Fibroblast of villous mesenchyme (primary cell): ENCODE measurements at places on chromosomes 11 and 22.

- no peak for DNase-seq
These were observed 2.7 kb downstream of the GNAZ start for GRCh38 chr22:23072911-23073491.

DNA sequence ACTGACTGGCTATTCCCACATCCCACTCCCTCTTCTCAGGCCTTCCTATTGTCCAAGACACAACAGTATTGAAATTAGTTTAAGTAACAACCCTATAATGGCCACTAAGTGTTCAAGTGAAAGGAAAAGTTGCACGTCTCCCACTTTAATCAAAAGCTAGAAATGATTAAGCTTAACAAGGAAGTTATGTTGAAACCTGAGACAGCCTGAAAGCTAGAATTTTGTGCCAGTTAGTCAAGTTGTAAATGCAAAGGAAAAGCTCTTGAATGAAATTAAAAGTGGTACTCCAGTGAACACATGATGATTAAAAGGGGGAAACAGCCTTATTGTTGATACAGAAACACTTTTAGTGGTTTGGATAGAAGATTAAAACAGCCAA is 332.7 kb downstream of the CASP12 start:
- DNase-seq, result no peak

DNA sequence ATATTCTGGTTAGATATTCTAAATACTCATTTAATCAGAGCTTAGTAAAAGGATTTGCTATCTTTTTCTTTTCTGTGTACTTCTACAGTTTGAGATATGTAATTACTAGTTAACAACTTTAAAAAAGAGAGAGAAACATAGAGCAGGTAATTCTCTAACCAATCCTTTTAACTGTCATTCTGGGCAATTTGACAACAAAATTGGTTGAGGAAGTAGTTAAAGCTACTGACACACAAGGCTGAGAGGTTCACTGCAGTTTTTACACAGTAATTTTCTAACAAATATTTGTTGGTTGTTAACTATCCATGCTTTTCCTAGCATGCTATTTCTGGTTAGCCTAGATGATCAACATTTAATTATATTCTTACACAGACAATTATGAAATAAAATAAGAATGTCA is 3.6 kb downstream of the SOX6 start:
- DNase-seq, result no peak

DNA sequence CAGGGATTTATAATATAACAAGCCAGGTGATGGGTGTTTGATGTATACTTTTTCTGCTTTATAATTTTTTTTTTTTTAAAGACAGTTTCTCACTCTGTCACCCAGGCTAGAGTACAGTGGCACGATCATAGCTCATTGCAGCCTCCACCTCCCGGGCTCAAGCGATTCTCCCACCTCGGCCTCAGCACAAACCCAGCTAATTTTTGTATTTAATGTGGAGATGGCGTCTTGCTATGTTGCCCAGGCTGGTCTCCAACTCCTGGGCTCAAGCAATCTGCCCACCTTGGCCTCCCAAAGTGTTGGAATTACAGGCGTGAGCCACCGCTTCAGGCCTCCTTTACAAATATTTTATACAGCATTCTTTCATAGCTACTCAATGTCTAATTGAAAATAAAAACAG is 48.6 kb downstream of the MORC2 start:
- DNase-seq, result no peak

DNA sequence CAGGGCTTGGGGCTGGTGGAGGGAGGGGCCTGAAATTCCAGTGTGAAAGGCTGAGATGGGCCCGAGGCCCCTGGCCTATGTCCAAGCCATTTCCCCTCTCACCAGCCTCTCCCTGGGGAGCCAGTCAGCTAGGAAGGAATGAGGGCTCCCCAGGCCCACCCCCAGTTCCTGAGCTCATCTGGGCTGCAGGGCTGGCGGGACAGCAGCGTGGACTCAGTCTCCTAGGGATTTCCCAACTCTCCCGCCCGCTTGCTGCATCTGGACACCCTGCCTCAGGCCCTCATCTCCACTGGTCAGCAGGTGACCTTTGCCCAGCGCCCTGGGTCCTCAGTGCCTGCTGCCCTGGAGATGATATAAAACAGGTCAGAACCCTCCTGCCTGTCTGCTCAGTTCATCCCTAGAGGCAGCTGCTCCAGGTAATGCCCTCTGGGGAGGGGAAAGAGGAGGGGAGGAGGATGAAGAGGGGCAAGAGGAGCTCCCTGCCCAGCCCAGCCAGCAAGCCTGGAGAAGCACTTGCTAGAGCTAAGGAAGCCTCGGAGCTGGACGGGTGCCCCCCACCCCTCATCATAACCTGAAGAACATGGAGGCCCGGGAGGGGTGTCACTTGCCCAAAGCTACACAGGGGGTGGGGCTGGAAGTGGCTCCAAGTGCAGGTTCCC is at the start of gene APOC3:
TSS of gene APOC3 (plus strand) at position 383 of the 659 bp plus-strand sequence. CDS start 676 bp downstream, outside the sequence.
- peak; percentile 20 for DNase-seq
